Type B pancreatic cell (in vitro differentiated cells): ENCODE measurements at places on chromosomes 11 and 22. TPM values are rescaled to one million over a fixed set of nuclear protein-coding genes. Genes with fewer than 3 reads are reported as not detected.

- DNase-seq = no peak
Measured at GRCh38 chr11:80122211-80122610, 681.4 kb upstream of the TENM4 start.

- no peak for DNase-seq
Measured at GRCh38 chr11:98965775-98966174, 55.0 kb upstream of the CNTN5 start.

- no peak for DNase-seq
Measured at GRCh38 chr11:45733176-45733575, 67.8 kb upstream of the CHST1 start.

GRCh38 chr11:130314184-130314749 lies 450 bp downstream of the ZBTB44 start:
- DNase-seq = peak; percentile 77

- DNase-seq = no peak
Measured at GRCh38 chr11:117010808-117011540, 87.3 kb downstream of the SIK3 start.

DNA sequence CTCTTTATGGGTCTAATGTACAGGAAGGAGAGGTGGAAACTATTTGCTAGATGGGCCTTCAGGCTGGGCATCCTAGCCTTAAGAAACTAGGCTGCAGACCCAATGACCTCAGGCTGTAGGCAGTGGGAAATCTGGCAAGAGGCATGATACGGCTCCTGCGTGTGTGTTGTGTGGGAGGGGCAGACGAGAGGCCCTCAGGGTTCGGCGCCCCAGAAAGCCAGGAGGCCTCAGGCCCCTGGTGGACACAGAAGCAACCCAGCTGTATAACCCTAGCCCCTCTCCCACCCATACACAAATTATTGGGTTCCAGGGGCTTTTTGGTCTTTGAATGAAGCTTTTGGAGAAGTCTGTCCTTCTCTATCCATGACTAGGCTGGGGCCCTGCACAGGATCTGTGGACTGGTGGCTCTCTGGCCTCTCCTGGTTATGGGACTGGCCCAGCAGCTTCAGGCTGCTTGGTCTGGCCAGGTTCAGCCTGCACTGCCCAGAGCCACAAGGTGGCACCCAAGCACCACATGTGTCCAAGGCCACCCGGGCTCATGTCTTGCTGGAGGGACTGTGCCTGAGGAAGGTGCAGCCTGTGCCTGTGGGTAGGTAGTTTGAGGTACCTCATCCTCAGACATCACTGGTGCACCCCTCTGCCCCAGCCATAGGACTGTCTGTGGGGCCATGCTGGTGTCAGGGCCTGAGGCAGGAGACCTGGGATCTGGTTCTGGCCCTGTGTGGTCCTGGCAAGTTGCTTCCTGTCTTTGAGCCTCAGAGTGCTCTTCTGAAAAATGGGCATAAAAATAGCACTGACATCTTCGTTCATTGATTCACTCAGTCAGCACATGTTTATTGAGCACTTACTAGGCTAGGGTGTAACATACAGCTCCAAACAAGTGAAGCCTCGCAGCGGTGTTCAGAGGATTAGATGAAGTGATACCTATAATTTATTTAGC lies 87.5 kb downstream of the RRM1 start:
- no peak for DNase-seq

DNA sequence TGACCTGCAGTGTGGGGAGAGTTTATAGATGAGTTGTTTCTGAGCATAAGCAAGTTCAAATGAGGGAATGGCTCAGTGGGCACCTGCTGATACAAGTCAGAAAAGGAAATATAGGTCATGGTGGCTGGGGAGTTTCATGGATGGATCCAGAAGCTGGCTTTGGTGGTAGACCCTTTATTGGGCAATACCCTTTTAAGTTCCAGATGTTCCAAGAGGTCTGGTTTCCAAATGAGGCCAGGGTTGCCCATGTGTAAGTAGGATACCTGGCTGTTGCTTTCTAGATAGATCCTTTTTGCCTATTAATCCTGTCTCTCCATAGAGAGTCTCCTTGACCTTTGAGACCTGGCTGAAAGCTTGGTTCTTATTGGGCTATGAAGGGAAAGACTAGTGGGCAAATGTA lies 2.2 kb downstream of the STIM1 start:
- DNase-seq = no peak

GRCh38 chr11:14341968-14342367 lies 17.0 kb downstream of the RRAS2 start:
- DNase-seq = no peak

DNA sequence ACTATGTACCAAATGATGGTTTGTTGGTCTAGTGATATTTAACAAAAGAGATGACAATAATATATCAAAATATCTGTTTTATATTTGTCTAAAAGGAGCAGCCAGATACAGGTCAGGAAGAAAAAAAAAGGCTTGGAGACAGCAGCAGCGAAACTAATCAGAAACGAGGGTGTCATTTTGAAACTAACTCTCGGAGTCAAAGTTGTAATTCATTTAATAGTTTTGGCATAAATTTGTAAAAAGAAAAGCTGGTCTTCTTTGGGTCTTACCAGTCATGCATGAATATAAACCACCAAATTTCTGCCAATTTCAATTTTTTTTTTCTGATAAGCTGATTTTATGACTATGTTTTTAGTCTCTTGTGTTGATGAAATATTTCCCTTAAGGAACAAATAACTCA lies 25.5 kb downstream of the NPAT start:
- no peak for DNase-seq

DNA sequence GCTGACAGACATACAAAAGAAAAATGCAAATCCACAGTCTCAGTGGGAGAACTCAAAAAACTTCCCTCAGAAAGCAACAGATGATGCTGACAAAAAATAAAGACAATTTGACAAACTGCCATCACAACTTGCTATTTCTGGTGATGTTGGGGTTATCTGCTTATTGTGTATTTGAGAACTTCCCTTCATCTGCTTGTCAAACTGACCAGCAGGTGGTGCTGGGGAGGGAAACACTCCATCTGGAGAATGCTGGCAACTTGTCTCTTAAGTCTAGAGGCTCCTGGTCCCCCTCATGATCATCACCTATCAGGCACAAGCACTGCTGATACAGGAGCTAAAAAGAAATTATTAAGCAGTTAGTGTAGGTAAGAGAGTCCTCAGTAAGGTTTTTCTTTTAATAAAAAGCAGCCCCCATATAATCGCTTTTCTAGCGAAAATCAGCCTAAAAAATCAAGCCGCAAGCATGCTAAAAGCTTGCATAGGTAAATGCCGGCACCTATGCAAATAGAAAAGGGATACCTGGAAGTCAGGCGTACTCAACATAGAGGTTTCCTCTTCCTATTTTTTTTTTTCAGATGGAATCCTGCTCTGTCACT lies 9.8 kb upstream of the FAM111B start:
- DNase-seq = no peak

DNA sequence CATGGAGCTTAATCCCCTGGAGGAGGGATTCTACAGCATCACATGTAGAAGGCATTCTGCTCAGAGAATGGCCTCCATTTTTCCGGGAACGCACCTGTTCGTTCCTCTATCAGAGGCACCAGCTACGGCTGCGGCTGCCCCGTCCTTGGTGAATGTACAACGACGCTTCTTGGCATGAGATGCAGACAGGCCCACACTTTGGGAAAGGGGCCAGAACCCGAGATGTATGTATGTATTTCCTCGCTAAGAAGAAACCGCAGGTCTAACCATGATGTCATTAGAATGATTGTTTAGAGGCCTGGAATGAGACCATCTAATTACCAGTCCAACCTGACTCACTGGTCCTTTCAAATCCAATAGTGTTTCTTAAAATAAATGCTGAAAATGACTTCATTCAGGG lies 1293.4 kb downstream of the TBC1D22A start:
- DNase-seq = peak; percentile 24

- no peak for DNase-seq
Measured at GRCh38 chr11:37282367-37282766, 684.3 kb upstream of the RAG2 start.

GRCh38 chr11:57700425-57700824 lies 11.6 kb downstream of the MED19 start:
- DNase-seq = no peak

DNA sequence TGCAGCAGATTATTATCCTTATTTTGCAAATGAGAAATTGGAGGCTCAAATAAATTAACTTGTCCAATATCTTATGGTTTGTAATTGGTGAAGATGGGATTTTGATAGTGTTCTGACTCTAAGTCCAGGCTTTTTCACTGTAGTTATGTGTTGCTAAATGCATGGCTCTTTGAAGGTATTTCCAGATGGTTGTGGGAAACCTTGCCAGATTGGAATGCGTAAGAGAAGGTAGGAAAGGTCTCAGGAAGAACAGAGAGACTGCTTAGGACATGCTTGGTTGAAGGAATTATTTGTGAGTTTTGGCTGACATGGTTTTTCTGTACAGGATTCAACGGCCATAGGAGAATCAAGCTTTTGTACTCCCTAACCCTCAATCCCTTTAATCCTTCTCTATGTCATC lies 108.6 kb downstream of the STIM1 start:
- no peak for DNase-seq

- DNase-seq = no peak
Measured at GRCh38 chr22:36811094-36811800, 5.6 kb downstream of the PVALB start.

DNA sequence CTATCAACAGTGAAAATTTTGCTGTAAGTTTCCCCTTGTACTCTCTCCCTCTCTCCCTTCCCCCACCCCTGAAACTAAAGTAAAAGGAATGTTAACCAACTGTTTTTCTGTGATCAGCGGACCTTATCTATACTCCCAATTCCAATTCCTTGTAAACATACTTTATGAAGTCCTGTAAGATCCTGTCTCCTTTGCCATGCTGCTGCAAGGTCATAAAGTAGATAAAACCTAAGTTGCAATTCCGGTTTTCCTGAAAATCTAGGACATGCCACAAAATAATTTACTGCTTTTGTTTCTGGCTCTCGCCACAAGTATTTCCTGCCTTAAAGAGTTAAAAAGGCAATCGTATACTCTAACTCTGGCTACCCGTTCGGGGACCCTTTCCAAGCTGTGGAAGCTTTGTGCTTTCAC lies 1469.0 kb downstream of the LRRC4C start:
- DNase-seq = no peak

- DNase-seq = peak; percentile 75
Measured at GRCh38 chr11:119584193-119585042, 144.6 kb downstream of the NECTIN1 start.

- no peak for DNase-seq
Measured at GRCh38 chr22:36239150-36239400, 252 bp downstream of the APOL2 start.

- no peak for DNase-seq
Measured at GRCh38 chr11:46347637-46348311, 511 bp downstream of the DGKZ start.

DNA sequence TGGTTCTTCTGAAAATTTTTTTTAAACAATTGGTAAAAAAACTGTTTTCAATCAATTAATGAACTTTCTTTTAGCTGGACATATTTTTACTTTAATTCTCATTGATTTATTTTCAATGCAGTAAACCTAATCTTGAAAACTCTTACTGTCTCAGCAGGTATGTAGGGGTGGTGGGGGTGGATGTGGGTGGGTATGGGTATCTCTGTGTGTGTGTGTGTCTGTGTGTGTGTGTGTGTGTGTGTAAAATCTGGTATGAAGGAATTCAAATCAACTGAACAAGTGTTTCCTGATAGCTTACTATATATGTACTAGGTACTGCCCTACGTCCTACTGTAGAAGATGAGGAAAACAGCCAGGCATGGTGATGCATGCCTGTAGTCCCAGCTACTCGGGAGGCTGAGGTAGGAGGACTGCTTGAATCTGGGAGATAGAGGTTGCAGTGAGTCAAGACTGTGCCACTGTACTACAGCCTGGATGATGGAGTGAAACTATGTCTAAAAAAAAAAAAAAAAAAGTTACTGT lies 75.5 kb downstream of the MRTFA start:
- no peak for DNase-seq

GRCh38 chr11:131002145-131002544 lies 85.9 kb upstream of the SNX19 start:
- no peak for DNase-seq

DNA sequence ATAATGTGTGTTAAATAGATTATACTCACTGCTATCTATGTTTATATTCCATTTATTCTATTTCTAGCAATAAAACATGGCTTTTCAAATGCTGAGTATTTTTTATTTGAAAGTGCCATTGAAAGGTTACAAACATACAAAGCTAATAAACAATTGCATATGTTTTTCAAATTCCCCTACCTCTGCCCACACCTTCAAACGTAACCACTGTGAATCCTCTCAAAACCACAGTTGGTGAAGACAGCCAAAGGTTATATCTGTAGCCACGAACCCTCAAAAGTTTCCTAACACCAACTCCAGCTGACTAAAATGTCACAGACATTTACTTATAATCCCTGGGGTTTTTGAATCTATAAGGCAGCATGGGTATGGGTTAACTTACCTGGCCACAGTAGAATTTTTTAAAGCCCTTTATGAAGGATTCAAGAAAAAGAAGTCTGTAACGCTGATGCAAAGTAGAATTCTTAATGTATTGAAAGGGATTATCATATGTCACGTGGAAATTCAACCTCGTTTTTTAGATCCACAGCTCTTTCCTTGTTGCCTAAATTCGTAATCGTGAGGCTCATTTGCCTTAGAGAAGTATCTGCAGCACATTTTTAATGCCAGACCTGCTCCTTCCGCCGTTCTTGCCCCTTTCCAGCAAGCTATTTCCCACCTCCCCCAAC lies 122.5 kb upstream of the ZC3H12C start:
- no peak for DNase-seq

- DNase-seq = no peak
Measured at GRCh38 chr22:28838971-28839370, 38.6 kb upstream of the XBP1 start.

DNA sequence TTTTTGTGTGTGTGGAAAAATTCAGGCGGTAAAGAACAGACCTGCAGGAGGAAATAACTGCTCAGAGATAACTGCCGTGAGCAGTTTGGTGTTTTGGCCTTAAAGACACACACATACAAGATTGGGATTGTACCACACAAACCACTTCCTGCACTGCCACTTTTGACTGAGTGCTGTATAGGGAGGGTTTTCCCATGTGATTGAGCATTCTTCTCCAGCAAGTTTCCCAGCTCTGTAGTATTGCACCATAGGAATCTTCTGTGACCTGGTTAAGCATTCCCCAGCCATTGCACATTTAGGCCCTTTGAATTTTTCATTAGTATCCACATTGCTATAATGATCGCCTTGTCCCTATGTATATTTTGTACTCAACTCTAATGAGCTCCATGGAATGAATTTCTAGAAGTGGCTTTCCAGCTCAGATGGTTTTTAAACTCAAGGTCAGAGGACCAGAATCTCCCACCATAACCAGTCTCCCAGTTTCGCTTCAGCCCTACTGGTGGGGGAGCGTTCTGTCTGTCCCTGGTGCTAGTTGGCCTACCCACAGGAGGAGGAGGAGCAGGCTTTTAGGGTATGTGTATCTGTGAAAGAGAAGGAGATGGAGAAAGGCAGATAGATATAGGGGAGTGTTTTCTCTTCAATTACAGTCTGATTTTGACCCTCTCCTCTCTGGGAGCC lies 9.3 kb downstream of the CD82 start:
- no peak for DNase-seq

- peak; percentile 42 for DNase-seq
Measured at GRCh38 chr22:47369020-47369419, 606.6 kb downstream of the TBC1D22A start.

GRCh38 chr11:123272565-123272964 lies 77.5 kb upstream of the CLMP start:
- DNase-seq = no peak

The MIOX gene
- 1.2 TPM in 1 of 2 replicates, not detected in the other for total RNA-seq

The CSNK2A3 gene
- 0.69 and 0.75 TPM in 2 replicates for total RNA-seq

The IGF2 gene
- total RNA-seq = 2,350 and 3,865 TPM in 2 replicates

The CATSPERZ gene
- total RNA-seq = not detected in 2 replicates

The ACAD8 gene
- 26.4 and 29.8 TPM in 2 replicates for total RNA-seq

The PC gene
- total RNA-seq = 14.8 and 25.7 TPM in 2 replicates

The RAB3IL1 gene
- total RNA-seq = 2.1 and 16.6 TPM in 2 replicates
